Activated naive CD4-positive, alpha-beta T cell (primary cell): ENCODE measurements at places on chromosomes 2 and 18.

DNA sequence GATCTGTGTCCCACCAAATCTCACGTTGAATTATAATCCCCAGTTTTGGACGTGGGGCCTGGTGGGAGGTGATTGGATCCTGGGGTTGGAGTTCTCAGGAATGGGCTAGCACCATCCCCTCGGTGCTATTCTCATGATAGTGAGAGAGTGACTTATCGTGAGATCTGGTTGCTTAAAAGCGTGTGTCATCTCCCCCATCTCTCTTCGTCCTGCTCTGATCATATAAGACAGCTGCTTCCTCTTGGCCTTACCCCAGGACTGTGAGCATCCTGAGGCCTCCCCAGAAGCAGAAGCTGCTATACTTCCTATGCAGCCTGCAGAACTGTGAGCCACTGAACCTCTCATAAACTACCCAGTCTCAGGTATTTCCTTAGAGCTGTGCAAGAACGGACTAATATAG lies 163.7 kb upstream of the NDUFV2 start:
- DNase-seq = no peak

GRCh38 chr2:127359520-127359919 lies 28.3 kb downstream of the MAP3K2 start:
- DNase-seq = no peak

DNA sequence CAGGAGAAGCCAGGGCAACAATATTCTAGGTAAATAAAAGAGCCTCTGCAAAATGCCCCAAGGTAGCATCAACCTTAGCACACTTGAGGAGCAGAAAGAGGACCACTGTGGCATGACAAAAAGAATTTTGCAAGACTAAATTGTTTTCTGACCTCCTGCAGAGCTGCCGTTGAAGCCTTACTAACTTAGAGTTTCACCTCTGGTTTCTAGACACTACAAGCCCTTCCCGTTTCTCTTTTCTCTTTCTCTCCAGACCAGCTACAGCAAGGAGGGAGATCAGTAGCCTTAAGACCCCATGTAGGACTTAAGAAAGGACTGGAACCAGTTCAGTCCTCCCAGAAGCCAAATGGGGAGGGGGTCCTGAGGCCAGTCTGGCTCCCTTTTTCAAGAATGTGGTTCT lies 73.3 kb upstream of the SP3 start:
- DNase-seq = no peak

- no peak for DNase-seq
Observed at GRCh38 chr18:78612801-78613200, 366.8 kb upstream of the SALL3 start.

- DNase-seq = no peak
Observed at GRCh38 chr2:190563109-190563508, 28.6 kb upstream of the NEMP2 start.

DNA sequence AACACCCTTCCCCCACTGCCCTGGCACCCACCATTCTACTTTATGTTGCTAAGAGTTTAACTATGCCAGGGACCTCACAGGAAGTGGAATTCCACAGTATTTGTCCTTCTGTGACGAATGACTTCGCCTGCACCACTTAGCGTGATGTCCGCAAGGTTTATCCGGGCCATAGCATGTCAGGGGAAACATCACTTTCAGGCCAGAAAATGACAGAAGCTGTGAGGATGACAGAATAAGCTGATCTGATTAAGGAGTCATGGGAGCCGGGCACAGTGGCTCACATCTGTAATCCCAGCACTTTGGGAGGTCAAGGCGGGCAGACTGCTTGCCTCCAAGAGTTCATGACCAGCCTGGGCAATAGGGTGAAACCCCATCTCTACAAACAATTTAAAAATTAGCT lies 248.8 kb downstream of the EIPR1 start:
- DNase-seq = no peak

DNA sequence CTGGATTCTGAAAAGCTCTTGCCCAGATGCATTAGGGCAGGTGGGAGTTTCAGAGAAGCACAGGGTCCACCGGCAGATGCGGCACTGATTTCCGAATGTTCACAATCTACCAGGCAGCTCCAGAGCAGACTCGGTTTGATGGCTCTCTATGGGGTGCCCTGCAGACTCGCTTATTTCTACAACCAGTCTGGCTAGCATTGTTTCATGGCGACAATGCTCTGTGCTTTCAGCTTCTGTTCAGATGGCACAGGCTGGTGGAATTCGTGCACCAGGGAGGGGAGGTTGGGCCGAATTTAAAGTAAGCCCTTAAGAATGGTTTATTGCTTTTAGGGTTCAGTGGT lies 9.9 kb downstream of the MYT1L start:
- DNase-seq = no peak

DNA sequence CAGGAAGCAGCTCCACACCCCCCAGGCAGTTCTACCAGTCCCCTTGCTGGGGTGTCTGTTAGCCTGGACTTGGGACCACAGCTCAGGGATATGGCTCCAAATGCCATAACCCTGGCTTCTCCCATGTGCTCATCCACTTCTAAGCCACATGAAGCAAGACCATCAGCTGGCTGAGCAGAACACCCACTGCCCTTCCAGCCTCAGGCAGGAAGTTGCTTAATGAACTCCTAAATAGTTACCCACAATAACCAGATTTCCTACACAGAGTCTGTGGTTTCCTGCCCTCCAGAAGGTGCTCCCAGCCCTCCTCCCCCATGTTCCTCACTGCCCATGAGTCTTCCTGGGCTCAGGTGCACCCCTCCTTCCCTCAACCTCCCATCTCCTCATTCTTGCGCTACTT lies 98.3 kb upstream of the EPC2 start:
- DNase-seq = no peak

- DNase-seq = no peak
Observed at GRCh38 chr2:197889041-197889440, 84.6 kb downstream of the PLCL1 start.

GRCh38 chr2:96191937-96192670 lies 16.5 kb downstream of the STARD7 start:
- DNase-seq = no peak
